GM04504 (cell line): ENCODE measurements at places on chromosomes 6 and 20.

GRCh38 chr6:39882531-39882899 is 51.7 kb downstream of the MOCS1 start:
- peak; percentile 59 for DNase-seq

DNA sequence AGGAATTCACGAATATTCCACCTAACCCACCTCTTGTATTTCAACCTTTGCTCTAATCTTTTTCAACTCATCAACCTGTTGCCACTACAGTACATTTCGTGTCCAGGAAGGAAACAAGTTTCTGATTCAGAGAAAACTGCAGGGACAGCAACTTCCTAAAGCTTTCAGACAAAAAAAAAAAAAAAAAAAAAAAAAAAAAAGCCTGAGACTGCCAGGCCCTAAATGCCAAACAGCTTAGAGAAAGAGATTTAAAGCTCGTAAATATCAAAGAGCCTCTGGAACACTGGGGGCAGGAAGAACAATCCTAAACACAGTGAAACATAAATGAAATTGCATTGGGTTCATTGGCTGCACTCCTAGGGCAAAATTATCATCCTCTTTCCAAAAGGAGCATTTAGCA is 411.2 kb upstream of the SPTLC3 start:
- DNase-seq: no peak

DNA sequence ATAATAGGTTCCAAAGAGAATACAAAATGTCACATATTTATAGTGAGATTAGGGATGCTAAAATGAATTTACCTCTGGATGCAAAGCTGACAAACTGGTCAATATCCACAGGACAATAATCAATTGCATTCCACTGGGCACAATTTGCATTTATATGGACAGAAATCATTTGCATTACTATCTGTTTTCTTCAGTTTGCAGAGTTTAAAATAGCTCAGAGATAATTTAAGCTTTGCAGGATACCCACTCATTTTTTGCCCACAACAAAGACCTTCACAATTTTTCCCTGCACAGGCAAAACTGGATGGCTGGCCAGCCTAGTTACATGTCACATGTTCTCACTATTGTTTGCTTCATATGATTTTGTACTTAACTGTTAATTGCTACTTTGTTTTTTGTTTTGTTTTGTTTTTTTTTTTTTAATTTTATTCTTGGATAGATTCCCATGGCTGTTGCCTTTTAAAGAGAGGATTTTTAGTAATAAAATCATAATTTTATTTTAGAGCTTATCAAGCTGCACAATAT is 483.5 kb downstream of the UTRN start:
- no peak for DNase-seq

DNA sequence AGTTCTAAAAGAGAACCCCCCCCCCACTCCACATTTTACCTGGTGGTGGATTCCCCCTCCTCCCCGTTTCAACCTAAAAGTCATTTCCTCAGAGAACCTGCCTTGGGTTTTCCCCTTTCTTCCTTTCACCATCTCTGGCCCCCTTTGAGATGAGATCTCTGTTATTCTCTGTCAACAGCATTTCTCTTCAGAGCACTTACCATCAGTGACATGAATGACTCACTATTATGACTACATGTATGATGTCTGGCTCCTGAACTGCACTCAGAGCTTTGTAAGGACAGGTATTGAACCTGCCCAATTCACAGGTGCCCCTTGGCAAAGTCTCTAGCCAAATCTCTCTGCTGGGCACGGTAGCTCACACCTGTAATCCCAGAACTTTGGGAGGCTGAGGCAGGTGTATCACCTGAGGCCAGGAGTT is 61.4 kb upstream of the JARID2 start:
- DNase-seq: no peak

DNA sequence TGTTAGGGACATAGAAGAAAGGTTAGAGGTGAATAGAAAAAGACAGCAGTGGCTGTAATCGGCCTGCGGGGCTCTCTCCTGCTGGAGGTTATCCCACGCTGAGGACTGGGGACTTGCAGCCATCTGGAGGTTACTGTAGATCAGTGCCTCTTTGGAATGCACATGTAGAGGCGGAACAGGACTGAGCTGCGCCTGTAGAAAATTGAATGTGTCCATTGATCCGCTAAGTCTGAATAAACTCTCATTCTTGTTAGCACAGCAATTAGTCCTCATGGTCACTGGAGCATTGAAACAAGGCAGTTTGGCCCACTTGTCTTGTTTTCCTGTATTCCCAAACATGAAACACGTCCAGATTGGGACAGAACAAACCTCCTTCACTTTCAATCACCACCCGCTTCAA is 46.3 kb upstream of the F13A1 start:
- DNase-seq: no peak

GRCh38 chr6:42401613-42401951 is 50.1 kb downstream of the TRERF1 start:
- DNase-seq: no peak

- no peak for DNase-seq
These were observed 51.9 kb downstream of the UNC5CL start for GRCh38 chr6:40986921-40987819.

GRCh38 chr20:44584162-44584561 is 1.8 kb downstream of the PKIG start:
- no peak for DNase-seq

DNA sequence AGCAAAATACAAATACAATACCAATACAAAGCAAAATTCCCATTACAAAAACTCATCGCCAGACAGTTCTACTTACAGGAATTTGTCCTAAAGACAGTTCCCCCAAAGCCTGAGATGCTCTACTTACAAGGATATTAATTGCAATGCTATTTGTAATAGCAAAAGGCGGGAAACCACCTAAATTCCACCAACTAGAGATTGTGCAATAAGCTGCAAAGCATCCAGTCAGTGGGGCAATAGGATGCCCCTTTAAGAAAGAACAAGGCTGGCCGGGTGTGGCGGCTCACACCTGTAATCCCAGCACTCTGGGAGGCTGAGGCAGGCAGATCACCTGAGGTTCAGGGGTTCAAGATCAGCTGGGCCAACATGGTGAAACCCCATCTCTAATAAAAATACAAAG is 39.1 kb downstream of the FAM209B start:
- no peak for DNase-seq

DNA sequence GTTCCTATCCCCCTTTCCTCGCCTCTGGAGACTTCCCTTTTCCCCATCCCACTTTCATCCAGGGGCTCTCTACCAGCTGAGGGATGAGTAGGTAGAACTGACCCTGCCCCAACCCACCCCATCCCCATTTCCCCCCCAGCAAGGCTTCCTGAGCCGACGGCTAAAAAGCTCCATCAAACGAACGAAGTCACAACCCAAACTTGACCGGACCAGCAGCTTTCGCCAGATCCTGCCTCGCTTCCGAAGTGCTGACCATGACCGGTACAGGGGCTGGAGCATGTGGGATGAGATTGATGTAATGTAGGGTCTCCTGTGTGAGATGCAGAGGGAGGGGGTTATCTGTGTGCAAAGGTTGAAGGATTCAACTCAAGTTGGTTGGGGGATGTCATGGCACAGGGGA is 12.7 kb downstream of the SYNGAP1 start:
- no peak for DNase-seq

- no peak for DNase-seq
These were observed 431 bp downstream of the LOC128125822 start for GRCh38 chr6:63572747-63573075.

DNA sequence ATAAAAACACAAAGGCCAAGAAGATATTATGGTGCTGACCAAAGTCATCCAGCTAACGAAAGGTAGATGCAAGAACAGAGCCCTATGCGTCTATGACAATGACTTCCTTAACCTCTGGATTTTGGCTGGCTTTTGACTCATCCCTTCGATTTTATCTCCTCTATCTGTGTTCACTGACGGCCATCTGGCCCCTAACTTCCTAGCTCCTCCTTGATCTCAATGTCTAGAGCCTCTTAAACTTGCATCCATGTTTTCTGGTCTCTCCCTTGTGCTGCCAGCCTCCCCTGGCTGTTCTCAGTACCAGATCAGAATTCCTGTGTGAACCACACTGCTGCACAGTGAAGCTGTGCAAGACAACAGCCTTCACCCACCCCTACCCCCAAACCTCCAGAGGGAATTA is 452.9 kb downstream of the UTRN start:
- DNase-seq: no peak

DNA sequence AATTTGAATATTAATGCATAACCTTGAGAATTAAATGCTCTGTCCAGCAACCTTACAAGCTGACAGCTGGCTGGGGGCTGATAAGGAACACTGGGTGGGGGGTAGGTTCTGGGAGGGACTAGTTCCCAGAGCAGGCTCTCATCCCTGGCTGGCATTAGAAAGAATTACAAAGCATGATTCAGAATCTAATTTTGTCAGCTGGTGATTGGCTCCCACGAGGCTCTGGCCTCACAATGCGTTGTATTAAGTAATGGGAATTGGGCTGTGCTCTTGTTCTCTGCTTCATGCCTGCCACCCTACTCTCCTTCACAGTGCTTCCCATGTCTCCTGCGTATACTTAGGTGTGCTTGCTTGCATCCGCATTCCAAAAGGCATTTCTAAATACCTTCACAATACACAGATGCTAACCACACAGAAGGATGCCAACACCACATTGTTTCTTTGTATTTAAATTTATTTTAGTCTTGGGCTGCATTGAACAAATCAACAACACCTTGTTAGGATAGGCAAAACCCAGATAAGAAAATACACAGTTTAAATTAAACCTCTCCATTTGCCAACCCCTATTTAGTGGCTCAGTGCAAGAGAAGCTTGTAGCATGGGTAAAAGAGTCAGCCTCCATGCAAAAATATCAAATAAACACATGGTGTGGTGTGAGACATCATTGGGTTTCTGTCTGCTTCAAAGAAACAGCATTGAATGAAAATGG is 434.5 kb upstream of the JAG1 start:
- DNase-seq: no peak

DNA sequence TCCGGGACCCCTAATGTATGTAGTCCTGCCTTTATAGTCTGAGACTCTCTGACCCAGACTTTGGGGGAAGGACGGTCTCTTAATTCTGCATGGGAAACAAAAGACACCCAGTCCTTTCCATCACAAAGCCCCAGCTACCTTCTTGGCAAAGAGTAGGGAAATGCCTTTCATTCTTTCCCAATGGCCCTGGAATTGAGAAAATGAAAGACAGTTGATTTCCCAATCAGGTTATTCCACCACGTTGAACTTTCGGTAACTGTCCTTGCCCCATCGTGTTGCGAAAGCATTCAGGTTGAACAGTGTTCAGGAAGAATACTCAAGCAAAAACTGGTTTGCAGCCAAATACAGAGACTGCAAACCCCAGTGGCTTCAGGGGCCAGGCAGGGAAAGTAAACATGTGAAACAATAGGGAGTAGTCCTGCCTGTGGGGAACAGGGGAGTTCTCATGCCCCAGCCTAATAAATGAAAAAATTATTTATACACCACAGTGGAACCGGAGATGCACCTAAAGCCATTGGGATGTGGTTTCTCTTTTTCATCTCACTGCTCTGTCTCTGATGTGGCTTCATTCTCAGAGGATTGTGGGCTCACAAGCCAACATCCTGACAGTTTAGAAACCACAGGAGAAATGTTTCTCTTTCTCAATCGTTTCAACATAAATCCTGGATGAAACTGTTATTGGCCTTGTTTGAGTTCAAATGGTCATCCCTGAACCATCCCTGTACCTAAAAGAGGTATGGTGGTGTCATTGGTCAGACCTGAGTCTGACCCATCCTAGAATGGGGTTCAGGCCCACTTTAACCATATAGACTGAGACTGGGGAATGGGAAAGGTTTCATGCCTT is 44.2 kb upstream of the SLC9A8 start:
- DNase-seq: peak; percentile 71
